ENCODE measurements at places on chromosomes 4 and X. TPM values are rescaled to one million over a fixed set of nuclear protein-coding genes. Genes with fewer than 3 reads are reported as not detected.

- H3K27ac ChIP-seq, result no peak overlapping the region
- no peaks in the 10 kb centered on the region for H3K36me3 ChIP-seq
- no peak overlapping the region for H3K4me3 ChIP-seq
- DNase-seq, result no peak
- no peaks in the 10 kb centered on the region for H3K4me1 ChIP-seq
- H3K27me3 ChIP-seq, result no peaks in the 10 kb centered on the region
Observed at GRCh38 chr4:138439143-138439581, 197.0 kb upstream of the SLC7A11 start.

PCDH11X gene
- not detected for total RNA-seq

DNA sequence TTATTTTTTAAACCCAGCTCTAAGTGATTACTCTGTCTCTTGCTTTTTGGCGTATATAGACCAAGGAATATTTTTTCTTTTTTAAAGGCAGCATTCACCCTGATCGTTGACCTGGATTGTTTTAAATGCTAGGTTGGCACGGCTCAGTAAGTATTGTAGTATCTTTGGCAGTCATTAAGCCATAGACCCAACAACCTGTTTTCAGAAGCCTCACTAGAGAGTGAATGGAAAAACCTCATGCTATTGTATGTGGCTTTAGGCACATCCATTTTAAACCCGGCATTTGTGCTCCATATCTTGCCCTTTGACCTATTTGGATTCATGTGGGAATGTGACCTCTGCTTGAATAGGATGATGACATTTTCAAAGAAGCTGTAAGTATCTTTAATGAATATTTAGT lies 183.9 kb downstream of the SNCA start:
- H3K27me3 ChIP-seq, result no peaks in the 10 kb centered on the region
- DNase-seq, result no peak
- H3K4me3 ChIP-seq, result no peak overlapping the region
- no peaks in the 10 kb centered on the region for H3K4me1 ChIP-seq
- no peak overlapping the region for H3K27ac ChIP-seq
- no peaks in the 10 kb centered on the region for H3K36me3 ChIP-seq

MAGEA11 gene
- total RNA-seq, result not detected

All from activated naive CD8-positive, alpha-beta T cell treated with anti-CD3 and anti-CD28 coated beads for 36 hours (primary cell).